ENCODE measurements at places on chromosomes 5 and 9.
A peak's percentile ranks its signal among the peaks of the same experiment; 100 is the strongest.

DNA sequence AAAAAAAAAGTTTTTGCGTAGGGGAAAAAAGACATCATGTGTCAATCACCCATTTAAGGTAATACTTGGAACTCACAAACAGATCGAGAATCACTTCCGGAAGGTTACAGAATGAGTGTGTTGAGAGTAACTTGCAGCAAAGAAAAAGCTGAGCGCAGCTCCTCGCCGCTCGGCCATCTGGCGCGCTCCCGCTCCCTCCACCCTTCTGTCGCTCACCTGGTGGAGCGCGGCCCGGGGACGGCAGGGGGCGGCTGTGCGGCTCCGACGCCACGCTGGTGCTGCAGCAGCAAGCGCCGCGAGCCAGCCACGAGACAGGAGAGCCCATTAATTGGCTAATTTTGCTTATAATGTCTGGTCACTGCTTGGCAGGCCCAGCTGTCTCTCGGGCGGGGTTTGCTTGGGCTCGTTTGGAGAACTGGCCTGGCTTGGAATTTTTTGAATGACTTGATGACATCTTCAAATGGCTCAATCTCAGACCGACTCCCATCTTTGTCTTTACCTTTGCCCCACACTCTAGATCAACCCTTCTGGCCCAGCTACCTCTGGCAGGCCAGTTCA, 601.8 kb downstream of the CCDC171 start:
- DNase-seq = peak; percentile 65

- no peak for DNase-seq
Measured at GRCh38 chr5:175878544-175879438, 7.4 kb downstream of the CPLX2 start.

GRCh38 chr9:114349713-114350480, 20.2 kb downstream of the ORM2 start:
- no peak for DNase-seq

- DNase-seq = no peak
Measured at GRCh38 chr5:66615136-66615535, 18.9 kb downstream of the MAST4 start.

DNA sequence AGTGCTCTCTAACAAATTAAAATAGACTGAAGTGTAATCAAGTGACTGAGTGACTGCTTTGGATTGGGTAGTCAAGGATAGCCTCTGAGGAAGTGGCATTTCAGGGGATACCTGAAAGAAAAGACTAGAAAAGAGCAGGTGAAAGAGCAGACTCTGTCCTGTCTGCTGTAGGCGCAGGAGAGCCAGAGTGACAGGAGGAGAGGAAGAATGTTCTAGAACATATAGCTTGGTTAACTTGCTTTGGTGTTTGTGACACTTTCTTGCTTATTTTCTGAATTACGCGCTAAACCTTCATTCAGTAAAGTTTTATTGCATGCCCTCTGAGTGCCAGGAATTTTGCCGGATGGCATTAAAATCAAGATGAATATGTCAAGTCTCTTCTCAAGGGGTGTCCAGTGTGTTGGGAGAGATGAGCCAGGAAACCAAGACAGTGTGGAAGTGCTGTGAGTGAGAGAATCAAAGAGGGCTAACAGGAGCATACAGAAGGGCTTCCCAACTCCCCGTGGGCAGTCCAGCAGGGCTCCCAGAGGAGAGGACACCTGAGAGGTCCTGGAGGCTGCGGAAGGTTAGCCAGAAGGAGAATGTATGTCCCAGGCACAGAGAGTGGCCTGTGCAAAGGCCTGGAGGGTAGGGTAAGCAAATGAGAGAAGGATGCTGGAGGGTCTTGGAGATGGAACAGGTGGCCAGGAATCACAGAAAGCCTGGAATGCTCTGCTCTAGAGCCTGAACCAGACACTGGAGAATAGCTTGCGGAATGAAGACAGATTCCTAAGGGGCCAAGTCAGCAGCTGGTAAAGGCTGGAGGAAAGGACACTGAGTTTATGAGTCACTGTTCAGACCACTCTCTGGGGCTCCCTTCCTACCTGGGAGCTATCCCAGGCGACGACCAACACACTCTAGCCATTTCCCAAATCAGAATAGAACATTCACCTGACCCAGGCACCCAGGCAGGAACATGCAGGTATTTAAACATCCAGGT, 59.3 kb downstream of the SLC22A5 start:
- DNase-seq = no peak

Measured in right kidney (tissue), 9 donors.